ENCODE measurements at places on chromosomes 7 and 10.
A peak's percentile ranks its signal among the peaks of the same experiment; 100 is the strongest.

DNA sequence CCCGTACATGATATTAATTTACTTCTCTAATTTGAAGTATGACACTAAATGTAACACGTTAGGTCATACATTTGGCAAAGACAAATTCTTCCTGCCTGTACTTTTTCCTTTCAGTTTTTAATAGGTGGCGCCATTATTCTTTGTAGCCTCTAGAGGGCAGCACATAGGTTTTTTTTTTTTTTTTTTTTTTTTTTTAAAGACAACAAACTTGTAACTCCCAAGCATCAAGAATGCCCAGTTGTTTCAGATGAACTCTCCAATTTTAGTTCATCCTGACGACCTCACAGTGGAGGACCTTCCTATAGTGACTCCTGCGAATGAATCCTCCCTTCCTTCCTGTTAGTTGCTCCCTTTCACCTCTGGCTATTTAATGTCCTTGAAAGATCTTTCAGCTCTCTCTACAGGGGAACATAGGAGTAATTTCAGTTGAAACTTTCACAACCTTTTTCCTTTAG, 139.3 kb upstream of the HDAC9 start:
- peak; percentile 31 for DNase-seq

GRCh38 chr7:158035343-158035742, 552.3 kb downstream of the PTPRN2 start:
- DNase-seq: no peak

GRCh38 chr10:104563548-104563947, 77.5 kb upstream of the SORCS3 start:
- no peak for DNase-seq

GRCh38 chr7:70614237-70615045, 517.5 kb upstream of the GALNT17 start:
- no peak for DNase-seq

DNA sequence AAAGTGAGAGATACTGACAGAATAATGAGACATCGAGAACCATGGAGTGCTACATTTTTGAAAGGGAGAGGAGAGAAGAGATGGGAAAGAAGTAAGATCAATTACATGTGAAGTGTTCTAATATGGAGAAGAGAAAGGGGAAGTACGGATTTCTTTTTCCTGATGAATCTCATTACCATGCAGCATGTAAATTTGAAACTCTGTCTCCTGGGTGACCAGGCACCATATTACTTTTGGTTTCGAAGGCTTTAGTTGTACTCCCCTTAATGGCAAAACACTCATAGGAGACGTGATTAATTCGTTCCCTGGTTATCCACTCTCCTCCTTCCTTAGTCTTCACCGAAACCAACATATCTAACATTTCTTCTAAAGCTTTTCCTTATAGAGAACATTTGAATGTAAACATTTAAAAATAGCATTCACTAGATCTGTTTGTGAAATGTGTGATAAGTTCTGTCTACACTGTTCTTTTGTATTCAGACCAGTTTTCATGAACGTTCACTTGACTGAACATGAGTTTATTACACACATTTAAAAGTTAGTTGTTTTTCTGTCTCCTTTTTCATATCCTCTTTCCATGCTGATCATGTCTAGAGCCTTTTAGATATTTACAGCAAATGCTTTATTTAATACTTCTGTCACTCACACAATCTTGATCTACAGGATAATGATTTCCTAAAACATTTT, 80.2 kb upstream of the MSRB2 start:
- no peak for DNase-seq

DNA sequence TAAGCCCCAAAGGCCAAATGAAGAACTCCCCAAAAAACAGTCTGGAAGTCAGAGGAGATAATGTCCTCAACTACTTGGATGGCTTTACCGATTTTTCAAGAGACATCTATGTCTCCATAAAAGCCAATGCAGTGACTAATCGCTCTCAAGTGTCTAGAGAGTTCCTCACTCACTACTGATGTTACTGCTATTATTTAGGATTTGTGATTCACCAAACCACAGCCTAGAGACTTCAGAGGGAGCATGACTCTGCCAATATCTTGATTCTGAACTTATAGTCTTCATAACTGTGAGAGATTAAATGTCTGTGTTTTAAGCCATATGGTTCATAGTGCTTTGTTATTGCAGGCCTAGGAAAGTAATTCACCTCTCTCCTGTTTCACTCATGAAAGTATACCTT, 160.2 kb downstream of the IPMK start:
- DNase-seq: no peak

- peak; percentile 40 for DNase-seq
Measured at GRCh38 chr7:20744954-20745446, 41.7 kb downstream of the SP8 start.

DNA sequence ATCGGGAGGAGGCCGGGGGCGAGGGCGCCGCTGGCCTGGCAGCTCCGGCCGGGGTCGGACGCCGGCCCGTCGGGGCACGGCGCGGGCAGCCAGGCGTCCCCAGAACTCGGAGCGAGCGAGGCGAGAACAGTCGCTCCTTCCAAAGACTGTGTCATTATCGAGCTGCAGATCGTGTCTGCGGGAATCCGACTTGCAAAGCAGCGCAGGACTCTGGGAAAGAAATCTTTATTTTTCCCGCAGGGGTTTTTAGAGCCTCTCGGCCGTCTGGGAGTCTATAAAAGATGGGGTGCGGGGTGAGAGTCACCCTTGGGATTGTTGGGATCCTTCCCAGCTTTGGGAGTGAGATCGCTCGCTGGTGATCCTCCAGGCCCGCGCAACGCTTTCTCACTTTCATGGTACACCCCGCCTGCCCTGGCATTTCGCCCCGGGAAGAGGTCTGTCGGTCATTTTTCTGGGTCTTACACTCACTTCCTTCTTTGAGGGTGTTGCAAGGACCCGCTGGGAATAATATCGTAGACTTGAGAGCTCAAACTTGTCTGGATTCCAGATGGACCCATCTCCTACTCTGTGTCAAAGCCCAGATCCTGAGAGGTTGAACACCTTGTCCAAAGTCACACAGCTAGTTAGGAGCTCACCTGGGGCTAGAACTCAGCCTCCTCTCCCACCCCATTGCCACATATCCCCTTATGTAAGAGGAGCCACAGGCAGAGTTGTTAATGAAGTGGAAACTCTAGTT, 1.0 kb downstream of the UBTD1 start:
- peak; percentile 34 for DNase-seq

GRCh38 chr7:49718760-49719159, 54.7 kb upstream of the VWC2 start:
- DNase-seq: no peak

DNA sequence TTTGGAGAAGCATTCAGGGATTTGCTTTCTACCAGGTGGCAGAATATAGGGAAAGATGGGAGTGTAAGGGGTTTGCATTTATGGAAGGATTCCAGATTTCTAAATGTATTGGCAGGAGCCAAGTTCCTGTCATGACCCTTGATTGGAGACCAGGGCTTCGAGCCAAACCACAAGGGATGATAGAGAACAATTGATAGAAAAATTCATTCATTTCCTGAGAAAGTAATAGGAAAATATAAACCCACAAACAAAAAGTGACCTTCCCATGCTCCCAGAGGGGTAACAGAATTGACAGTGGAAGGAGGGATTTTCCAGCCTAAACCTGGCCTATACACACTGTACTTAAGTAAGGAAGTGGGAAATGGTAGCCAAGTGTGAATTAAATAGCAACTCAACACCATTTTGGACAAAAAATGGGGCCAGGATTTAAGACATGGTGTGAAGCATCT, 22.4 kb upstream of the IFIT2 start:
- DNase-seq: no peak

- no peak for DNase-seq
Measured at GRCh38 chr10:109993551-109994330, 14.0 kb upstream of the ADD3 start.

DNA sequence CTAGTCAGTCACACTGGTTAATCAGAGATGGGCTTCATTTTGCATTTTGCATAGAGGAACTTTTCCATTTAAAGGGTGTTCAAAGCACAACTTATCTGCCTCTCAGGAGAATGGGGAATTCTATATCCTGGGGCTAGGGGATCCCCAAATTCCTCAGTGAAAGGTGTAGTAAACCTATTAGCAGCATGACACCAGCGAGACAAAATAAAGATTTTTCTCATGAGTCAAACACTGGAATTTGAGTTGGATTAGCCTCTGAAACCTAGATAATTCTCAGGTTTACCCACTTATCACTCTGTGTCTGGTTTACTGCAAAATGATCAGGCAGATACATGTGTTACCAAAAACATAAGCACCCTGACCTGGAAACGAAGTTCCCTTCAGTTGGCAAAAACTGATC, 2.1 kb downstream of the AFAP1L2 start:
- DNase-seq: no peak

- no peak for DNase-seq
Measured at GRCh38 chr10:27341001-27341400, 100.4 kb upstream of the ACBD5 start.

DNA sequence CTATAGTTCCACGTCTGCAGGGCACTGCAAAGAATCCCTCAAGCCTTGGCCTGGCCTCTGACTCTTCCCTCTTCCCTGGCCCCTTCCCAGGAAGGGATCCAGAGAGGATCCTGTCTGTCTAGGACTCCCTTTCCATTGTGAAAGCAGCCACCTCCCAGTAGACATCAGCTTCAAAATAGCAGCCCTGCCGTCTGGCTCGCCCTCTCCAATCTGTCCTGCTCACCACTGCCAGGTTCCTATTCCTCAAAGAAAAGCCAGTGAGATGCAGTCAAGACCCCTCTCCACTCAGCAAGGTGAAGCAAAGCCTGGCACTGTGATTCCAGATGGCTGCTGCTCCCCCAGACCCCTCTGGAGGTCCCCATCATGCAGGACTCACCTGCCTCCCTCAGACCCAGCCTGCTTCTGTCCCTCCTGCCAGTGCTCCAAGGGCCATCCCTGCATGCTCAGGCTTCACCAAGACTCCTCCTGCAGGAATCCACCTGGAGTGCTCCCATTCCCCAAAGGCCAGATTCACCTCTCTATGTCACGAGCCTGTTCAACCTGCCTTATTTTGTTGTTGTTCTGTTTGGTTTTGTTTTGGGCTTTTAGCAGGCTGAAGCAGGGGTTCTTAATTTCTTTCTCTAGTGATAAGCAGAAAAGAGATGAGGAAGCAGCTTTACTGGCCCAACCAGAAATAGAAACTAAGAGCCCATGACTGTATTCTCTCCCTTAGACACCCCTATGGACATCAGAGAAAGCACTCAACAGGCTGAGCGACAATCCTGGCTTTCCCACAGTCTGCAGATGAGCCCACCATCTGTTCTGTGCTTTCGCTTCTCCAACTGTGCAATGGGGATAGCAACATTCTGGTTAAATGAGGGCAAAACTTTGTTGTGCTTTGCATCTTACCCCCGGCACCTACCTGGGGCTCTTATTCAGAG, 305.1 kb downstream of the GRID1 start:
- DNase-seq: no peak

DNA sequence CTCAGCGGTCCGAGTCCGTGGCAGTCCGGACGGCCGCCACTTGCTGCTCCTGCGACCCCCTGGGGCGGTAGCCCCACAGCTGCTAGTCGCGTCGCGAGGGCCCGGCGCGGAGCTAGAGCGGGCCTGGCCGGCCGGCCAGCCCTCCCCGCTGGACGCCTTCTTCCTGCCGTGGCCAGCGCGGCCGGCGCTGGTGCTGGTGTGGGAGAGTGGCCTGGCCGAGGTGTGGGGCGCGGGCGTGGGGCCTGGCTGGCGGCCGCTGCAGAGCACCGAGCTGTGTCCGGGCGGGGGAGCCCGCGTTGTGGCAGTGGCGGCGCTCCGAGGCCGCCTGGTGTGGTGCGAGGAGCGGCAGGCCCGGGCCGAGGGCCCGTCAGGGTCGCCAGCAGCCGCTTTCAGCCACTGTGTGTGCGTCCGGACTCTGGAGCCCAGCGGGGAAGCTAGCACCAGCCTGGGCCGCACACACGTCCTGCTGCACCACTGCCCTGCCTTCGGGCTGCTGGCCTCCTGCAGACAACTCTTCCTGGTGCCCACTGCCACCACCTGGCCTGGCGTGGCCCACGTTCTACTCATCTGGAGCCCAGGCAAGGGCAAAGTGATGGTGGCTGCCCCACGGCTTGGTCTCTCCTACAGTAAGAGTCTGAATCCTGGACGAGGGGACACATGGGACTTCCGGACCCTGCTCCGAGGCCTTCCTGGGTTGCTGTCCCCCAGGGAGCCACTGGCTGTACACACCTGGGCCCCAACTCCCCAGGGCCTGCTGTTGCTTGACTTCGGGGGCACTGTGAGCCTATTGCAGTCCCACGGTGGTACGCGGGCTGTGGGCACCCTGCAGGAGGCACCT, 631 bp downstream of the HPS6 start:
- no peak for DNase-seq

DNA sequence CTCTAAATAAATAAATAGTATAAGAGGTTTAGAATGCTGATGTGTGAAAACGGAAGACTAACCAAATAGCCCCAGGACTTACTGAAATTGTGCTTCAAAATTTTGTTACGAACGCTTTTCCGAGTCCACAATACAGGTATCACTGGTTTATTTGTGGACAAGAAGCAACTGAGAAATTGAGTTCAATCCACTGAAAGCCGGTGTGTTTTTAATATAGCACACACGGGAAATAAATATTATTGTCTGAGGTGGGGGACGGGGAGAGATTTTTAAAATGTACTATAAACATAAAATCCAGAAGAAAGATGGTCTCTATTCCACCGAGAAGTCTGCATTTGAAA, 598 bp downstream of the SLC16A12 start:
- no peak for DNase-seq

DNA sequence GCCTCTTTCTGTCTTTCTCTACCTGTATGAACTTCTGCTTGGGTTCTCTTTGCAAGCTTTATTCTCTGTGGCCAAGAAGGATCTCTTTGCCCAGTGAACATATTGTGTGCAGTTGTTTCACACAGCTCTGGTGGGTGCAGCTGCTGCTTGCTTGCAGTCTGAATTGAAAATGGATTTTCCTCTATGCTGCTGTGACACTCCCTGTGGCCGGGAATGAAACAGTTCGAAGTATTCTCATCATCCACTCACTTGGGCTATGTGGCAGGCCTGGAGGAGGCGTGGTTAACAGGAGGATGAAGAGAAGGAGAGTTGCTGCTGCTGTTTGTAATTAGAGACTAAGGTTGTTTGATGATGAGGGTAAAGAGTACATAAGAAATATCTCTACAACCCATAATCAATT, 28.4 kb upstream of the ITGA8 start:
- no peak for DNase-seq

DNA sequence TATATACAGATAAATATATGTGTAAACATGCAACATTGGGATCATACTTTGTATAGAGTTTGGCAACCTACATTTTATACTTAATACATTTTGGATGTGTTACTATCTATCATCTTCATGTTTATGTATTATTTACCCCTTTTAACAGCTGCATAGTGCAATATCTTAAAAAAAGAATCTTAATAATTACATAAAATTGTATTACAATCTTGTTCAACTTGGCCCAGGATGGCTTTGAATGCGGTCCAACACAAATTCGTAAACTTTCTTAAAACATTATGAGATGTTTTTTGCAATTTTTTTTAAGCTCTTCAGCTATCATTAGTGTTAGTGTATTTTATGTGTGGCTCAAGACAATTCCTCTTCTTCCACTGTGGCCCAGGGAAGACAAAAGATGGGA, 26.3 kb upstream of the PRPS1L1 start:
- no peak for DNase-seq

- DNase-seq: no peak
Measured at GRCh38 chr7:91182819-91183764, 81.1 kb upstream of the FZD1 start.
